ENCODE measurements at places on chromosomes 11 and 22.

- peak; percentile 44 for DNase-seq
These were observed 7.2 kb downstream of the AHNAK start for GRCh38 chr11:62539238-62539925.

- DNase-seq: no peak
These were observed 111.1 kb downstream of the CTTN start for GRCh38 chr11:70509476-70509875.

GRCh38 chr11:17864478-17864941, 129.9 kb downstream of the KCNC1 start:
- no peak for DNase-seq

DNA sequence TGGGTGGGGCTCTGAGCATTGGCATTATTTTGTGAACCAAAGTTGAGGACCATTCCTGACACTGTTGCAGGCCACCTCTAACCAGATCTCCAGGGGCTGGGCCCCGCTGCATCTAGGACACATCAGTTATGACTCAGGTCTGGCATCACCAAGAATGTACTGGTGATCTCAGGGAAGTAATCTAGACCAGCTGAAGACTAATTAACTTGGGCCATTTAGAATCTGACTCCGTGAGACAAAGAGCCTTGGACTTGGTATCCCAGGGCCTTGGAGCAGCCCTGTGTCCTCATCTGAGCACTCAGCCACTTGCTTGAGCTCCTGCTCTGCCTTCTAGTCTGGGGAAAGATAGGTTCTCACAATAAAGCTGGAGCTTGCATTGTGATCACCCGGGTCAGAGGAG, 200.6 kb downstream of the KIRREL3 start:
- DNase-seq: no peak

GRCh38 chr11:115188898-115189278, 315.3 kb downstream of the CADM1 start:
- DNase-seq: no peak

Measured in NCI-H510A (cell line).